ENCODE measurements at places on chromosomes 5 and 9. TPM values are rescaled to one million over a fixed set of nuclear protein-coding genes. Genes with fewer than 3 reads are reported as not detected.

Gene PDE6A
- total RNA-seq = not detected

Gene ENC1
- total RNA-seq = 3.3 TPM

Gene CDKN2B-AS1
- total RNA-seq = 1.8 TPM

Gene FRRS1L
- 10.9 TPM for total RNA-seq

Gene CCDC192
- not detected for total RNA-seq

Gene SHC3
- total RNA-seq = 3.5 TPM

Gene PARP8
- 2.3 TPM for total RNA-seq

Gene EDIL3
- 29.7 TPM for total RNA-seq

Gene C9orf43
- total RNA-seq = 0.21 TPM

Gene IRX2
- not detected for total RNA-seq

Gene NTRK2
- 11.5 TPM for total RNA-seq

Gene LCNL1
- 0.88 TPM for total RNA-seq

Gene PCDHB10
- total RNA-seq = 3.2 TPM

Gene C1QTNF3
- total RNA-seq = 7.6 TPM

Gene SLC34A3
- not detected for total RNA-seq

Gene INSL4
- total RNA-seq = not detected

Gene CYLC2
- not detected for total RNA-seq

Gene SLC36A3
- not detected for total RNA-seq

Gene HMCN2
- 46.7 TPM for total RNA-seq

Gene MEGF10
- 0.26 TPM for total RNA-seq

Gene GRM6
- not detected for total RNA-seq

Gene GABRA6
- total RNA-seq = not detected

Gene ACSL6
- total RNA-seq = 0.18 TPM

Gene SPINK6
- total RNA-seq = not detected

Gene TMEM174
- total RNA-seq = not detected

Gene IL17B
- not detected for total RNA-seq

Gene CARTPT
- not detected for total RNA-seq

Gene MZB1
- total RNA-seq = not detected

Gene MOB3B
- 15.6 TPM for total RNA-seq

Gene SLC22A4
- total RNA-seq = 4.5 TPM

Gene ABITRAM
- 9.7 TPM for total RNA-seq

Gene FUT7
- total RNA-seq = not detected

Gene GDA
- total RNA-seq = 4.8 TPM

Gene ARL14EPL
- total RNA-seq = not detected

Gene DIRAS2
- total RNA-seq = 1.2 TPM

Gene SMIM33
- total RNA-seq = not detected

Gene MARCOL
- total RNA-seq = not detected

Gene FIBCD1
- not detected for total RNA-seq

Gene IL3
- not detected for total RNA-seq

Gene FAM13B
- 104 TPM for total RNA-seq

Gene PCDHB13
- total RNA-seq = 26.1 TPM

Gene GPR151
- not detected for total RNA-seq

Gene LMX1B
- total RNA-seq = not detected

Gene TSSK1B
- not detected for total RNA-seq

Gene HARS1
- total RNA-seq = 50.5 TPM

Gene ANKRD31
- not detected for total RNA-seq

Gene NIPAL4
- total RNA-seq = not detected

Gene DCANP1
- total RNA-seq = not detected

Gene SH3TC2
- total RNA-seq = 3.5 TPM

Gene ELOVL7
- 1.5 TPM for total RNA-seq

Gene DCTN4
- 56.2 TPM for total RNA-seq

Gene SPATA31A6
- not detected for total RNA-seq

Gene RHOBTB3
- total RNA-seq = 70.6 TPM

Gene LRRC26
- not detected for total RNA-seq
